ENCODE measurements at places on chromosomes 1 and 21.
A peak's percentile ranks its signal among the peaks of the same experiment; 100 is the strongest.

DNA sequence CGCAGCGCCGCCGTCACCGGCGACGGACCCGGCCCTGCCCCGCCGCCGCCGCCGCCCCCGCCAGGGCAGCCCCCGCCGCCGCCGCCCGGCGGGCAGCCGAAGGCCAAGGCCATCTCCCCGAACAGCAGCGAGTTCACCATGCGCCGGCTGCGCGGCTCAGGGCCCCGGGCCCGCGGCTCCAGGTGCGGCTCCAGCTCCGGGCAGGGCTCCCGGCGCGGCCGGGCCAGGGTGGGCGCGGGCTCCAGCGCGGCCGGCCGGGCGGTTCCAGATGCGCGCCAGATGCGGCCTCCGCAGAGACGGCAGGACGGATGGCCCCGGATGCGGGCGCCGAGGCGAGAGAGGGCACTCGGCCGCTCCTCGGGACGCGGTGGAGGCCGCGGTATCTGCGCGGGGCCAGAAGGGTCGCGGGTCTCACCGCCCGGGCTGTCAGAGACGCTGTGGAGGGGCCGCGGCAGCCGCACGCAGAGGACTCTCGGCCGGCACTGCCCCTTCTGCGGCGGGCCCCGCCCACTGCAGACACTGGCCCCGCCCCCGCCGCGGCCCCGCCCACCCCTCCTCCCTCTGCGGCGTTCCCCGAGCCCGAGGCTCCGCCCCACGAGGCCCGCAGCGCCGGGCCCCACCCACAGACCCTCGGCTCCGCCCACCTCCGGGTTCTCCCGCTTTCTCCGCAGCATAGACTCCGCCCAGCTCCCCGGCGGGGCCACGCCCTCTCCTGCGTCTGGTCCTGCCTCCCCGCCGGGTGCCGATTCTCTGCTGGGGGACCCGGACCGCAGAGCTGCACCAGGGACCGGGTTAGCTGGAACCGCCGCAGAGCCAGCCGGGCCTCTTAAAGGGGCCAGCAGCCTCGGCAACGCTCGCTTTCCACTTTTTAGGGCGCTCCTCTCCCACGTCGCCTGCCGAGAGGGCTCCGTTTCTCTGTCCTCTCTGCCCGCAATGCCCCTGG, at the start of gene IFFO2:
IFFO2 (minus strand) TSS at position 484 of the 943 bp plus-strand sequence; CDS start at position 140, 344 bp downstream.
- DNase-seq, result peak; percentile 74

GRCh38 chr1:213250041-213250440, 199.0 kb downstream of the RPS6KC1 start:
- DNase-seq, result no peak

GRCh38 chr1:58123051-58123450, 423.5 kb downstream of the OMA1 start:
- DNase-seq, result no peak

DNA sequence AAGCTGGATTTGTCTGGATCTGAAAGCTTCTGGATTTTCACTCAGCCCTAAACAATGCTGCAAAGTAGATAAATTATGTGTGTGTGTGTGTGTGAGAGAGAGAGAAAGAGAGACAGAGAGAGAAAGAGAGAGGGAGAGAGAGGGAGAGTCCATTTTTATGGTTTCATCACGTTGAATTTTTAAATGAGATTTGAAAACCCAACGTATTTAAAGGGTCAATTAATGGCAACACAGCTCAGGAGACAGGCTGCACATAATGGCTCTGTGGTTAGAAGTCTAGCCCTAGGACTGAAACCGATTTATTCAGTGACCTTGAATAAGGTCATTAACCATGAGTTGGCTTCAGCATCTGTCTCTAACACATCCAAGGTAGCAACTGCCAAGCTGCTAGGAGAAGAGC, 35.3 kb upstream of the FMN2 start:
- no peak for DNase-seq

DNA sequence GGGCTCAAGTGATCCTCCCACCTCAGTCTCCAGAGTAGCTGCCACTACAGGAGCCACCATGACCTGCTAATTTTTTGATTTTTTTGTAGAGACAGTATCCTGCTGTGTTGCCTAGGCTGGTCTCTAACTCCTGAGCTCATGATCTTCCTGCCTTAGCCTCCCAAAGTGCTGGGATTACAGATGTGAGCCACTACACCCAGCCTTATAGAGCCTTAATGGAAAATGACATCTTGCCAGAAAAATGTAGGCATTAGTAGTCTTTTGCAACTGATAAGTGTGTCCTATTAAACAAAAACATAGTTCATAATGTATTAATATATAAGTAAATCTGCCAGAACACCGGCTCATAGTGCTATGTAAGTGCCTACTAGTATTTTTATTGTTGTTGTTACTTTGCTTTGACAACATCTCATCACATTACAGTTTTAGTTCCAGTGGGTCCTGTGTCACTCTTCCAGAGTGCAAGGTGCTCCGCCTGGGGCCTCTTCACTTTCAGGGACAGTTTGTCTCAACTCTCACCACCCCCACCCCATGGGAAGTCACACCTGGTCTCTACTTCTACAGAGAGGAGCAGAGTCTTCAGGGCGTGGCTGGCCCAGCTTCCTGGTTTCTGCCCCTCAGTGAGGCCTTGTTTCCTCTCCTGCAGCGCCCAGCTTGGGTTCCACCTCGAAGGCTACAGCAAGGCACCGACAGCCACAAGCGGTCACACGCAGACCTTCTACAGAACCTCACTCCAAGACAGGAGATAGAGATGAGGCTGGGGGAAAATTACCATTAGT, 30.1 kb downstream of the RHOU start:
- DNase-seq, result no peak

DNA sequence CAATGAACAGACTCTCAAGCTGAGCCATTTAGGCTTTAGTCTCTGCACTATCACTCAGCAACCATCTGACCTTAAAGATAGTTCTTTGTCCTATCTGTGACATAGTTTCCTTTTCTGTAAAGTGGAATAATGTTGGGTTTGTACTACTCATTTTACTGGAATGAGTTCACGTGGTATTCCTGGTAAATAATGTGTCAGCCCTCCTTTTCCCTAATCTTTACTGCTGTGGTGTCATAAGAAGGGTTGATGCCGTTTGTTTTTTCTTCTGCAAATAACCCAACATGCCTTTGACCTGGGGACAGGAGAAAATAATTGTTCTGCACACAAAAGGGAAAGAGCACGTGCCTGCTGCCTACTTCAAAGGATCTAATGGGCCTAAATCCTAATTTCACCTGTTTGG, 297.8 kb downstream of the BRINP3 start:
- DNase-seq, result no peak

DNA sequence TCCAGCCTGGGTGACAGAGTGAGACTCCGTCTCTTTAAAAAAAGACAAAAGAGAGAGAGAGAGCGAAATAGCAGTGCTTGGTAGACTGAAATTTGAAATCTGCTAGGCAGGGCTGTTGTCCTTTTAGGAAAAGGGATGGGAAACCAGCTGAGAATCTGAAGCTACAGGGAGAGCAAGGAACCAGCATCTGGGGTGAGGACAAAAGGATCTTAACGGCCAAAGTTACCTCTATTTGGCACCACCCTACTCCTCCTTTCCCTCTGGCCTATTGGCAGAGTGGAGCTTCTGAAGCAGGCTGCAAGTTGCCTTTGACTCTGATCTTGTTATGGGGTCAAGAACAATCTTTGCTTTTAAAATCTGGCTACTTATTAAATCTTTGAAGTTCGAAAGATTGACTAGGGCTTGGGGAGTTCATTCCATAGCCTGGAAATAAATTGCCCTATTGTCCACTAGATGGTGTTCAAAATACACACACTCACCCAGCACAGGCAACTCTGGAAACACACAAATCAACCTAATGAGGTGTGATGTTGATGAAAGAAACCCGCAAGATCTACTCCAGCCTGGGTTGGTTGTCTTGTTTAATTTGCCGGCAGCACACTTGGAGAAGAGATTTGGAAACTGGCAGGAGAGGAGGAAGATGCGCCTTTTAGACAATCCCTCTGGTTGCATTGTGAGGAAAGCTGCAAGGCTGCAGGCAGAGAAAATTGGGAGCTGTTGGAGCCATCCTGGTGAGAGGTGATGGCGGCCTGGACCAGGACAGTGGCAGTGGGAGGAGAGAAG, 16.5 kb upstream of the PARP1 start:
- peak; percentile 20 for DNase-seq

- DNase-seq, result no peak
These were observed 25.2 kb upstream of the KIF26B start for GRCh38 chr1:245129319-245130240.

GRCh38 chr1:203754455-203754864, 10.5 kb upstream of the LAX1 start:
- no peak for DNase-seq

DNA sequence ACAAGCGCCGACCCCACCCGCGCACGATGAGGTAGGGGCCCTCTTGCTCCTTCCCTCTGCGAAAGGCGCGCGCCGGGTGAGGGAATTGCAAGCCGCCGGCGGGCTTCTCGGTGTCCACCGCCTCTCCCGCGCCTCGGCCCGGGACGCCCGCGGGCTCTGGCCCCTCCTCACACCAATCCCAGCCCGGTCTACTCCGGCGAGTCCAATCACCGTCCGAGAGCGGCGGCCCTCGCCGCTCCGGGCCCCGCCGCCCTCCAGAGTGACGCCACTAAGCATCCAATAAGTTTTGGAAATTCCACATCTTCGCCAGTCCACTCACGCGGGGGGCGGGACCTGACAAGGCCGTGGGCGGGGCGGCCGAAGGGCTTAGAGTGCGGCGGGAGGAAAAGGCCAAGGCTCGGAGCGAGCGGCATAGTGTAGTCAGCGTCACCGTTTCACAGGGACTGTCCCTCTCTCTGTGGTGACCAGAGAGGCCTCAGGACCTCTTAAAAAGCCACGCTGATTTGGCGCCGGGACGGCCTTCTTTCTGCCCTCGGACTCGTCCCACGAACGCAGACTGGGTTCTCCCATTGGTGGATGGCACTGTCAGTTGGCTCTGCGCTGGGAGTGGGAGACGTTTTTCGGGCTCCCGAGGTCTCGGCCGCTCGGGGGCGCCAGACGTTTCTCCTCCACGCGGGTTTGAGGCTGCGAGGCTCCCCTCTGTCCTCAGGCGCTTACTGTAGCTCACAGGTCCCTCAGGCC, at the start of gene TRIM45:
TRIM45 (minus strand) TSS at position 161 of the 741 bp plus-strand sequence. CDS start 548 bp downstream, outside the sequence.
- peak; percentile 72 for DNase-seq

- peak; percentile 36 for DNase-seq
These were observed 57.5 kb downstream of the BCL9 start for GRCh38 chr1:147598621-147599361.

DNA sequence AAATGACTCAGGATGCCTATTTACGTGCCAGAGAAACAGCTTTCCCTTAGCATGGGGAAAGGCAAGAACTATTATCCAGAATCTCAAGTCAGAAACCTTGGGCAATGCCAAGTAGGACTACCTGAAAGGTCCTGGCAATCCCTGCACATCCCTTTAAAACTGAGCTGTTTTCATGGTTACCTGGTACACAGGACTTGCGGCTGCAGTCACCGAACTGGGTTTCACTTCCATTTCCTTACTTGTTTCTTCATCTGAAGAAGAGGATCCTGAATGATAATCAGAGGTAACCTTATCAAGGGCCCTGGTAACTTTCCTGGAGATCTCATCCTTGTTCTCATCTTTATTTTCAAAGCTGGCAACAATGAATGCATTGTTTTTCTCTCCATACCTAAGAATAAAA, 14.3 kb downstream of the BTG3 start:
- no peak for DNase-seq

DNA sequence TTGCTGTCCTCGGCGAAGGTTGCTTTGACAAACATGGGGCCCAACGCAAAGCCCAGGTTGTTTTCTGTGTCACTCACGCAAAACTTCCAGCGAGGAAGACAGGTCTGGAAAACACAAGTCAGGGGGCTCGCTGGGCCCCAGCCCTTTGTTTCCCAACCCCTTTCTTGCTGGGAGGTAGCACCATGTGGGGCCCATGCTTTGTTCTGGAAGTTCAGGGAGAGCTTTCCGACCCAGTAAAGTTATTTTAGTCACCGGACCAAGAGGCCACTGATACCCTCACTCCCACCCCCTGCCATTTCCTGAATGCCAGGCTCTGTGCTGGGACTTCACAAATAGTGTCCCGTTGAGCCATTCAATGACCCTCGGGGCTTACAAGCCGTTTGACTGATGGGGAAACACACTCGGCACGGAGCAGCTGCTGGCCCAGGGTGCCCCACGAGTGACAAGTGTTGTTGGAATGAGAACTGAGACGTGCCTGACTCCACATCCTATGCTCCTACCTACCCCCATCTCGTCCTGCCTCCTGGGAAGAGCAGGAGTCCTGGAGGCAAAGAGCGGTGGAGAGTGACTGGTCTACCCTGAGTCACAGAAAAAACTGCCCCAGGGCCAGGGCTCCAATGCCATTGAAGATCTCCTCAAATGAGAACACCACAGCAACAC, 52.0 kb downstream of the ECE1 start:
- DNase-seq, result no peak

GRCh38 chr1:31627301-31627929, 9.9 kb downstream of the HCRTR1 start:
- DNase-seq, result no peak

- no peak for DNase-seq
These were observed 462.2 kb upstream of the CXADR start for GRCh38 chr21:17050646-17051045.

GRCh38 chr1:22712502-22713271, 2.0 kb downstream of the EPHB2 start:
- no peak for DNase-seq

DNA sequence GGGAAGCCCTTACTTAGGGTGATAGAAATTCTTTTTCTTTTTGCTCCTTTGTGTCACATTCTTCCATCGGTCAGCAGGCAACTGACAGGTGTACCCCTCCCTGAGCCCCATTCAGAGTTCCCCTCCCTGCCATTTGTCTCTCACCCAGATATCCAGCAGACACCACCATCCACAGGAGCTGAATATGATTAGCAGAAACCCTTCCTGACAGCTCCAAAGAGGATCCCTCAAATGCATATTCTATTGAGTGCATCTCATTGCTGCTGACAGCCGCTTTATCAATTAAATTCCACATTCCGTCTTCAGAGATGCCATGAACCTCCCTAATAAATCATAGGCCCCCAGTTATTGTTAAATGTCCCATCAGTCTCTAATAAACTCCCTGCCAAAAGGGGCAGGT, 6.1 kb upstream of the DDX20 start:
- DNase-seq, result no peak

- no peak for DNase-seq
These were observed 83.6 kb downstream of the GALNT2 start for GRCh38 chr1:230150615-230151014.

- DNase-seq, result no peak
These were observed 7.6 kb downstream of the CYP4B1 start for GRCh38 chr1:46806196-46807020.

DNA sequence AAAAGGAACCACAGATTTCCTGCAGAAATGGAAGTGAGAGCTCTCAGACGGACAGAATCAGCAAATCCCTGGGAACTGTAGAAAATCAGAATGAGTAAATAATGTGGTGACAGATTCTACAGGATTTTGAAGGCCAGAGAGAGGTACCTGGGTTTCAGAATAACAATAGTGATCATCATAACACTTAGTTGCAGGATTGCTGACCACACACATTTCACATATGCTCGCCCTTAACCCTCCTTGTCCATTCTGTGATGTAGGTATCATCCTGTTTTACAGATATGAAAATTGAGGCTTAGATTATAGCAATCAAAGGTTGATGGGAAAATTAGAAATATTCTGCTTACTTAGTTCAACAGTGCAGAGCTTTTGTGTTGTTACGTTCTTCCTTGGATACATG, 97.9 kb upstream of the HOOK1 start:
- DNase-seq, result no peak

All from SHP77 treated with DMSO at 0.1 percent for 48 hours (cell line).